Activated effector memory CD4-positive, alpha-beta T cell treated with anti-CD3 and anti-CD28 coated beads, Interleukin-2, amount 50 U/mL, for 16 hours (primary cell): ENCODE measurements at places on chromosomes 16 and 17.

DNA sequence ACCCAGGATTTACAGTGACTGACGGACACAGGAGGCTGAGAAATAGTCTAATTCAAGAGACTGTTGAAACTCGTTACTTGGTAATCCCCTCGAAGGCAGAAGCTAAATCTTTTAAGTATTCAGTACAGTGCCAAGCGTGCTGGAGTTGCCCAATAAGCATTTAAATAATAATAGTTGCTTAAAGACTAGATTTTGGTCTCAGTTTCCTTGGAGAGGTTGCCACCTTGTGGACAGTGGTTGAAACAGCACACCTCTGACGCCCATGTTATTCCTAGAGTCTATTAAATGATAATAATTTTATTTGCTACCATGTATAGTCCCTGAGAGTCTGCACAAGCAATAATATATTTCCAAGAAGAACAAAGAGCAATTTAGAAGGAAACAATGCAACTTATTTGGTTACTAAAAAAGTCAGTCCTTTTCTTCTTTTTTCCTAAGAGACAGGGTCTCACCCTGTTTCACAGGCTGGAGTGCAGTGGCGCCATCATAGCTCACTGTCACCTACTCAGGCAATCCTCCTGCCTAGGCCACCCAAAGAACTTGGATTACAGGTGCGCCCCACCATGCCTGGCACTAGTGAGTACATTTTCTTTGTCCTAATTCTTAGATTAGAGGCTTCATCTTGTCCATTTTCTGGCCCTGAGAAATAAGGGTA lies 138.0 kb upstream of the NUDT7 start:
- DNase-seq = peak; percentile 73

DNA sequence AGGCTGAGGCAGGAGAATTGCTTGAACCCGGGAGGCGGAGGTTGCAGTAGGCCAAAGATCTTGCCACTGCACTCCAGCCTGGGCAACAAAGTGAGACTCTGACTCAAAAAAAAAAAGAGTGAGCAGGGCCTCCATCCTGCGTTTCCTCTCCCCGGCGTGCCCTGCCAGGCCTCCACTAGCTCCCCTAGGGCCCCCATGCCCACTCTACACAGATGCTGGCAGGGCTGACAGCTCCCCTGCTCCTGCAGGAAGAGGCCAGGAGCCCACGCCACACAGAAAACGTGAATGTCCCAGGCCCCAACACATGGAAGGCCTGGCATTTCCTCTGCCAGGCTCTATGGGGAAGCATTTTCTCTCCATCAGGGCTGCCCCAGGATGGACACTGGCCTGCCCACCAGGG lies 109.4 kb downstream of the AMFR start:
- no peak for DNase-seq

DNA sequence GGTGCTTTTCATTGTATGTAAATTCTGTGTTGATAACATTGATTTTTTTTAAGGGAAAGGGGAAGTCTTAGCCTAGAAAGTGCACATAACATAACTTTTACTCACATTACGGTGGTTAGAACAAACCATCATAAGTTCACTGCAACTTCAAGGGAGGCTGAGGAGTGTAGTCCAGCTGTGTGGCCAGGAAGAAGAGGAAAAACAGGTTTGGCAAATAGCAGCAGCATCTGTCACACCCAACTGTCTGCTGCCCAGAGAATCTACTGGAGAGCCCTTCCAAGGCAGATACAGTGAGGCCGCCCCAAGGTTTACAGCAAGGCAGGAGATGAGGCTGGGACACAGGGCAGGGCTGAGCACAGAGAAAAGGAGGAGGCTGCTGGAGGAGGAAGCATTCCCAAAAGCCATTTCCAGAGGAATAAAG lies 60.6 kb downstream of the AIPL1 start:
- no peak for DNase-seq

DNA sequence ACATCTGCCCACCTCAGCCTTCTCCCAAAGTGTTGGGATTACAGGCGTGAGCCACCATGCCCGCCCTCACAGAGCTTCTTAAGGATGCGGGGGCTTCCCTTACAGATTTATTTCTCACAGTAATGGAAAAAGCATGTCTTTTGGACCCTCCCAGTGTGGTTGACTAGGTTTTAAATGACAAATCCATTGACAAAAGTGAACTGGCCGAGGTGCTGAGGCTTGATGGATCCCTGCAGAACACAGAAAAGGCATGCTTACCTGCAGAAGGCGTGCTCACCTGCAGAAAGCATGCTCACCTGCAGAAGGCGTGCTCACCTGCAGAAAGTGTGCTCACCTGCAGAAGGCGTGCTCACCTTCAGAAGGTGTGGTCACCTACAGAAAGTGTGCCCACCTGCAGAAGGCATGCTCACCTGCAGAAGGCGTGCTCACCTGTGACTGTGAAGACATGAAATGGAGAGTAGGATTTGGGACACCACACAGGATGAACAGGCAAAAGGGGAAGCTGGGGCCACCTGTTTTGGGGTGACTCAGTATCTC lies 15.1 kb upstream of the BBS2 start:
- no peak for DNase-seq

DNA sequence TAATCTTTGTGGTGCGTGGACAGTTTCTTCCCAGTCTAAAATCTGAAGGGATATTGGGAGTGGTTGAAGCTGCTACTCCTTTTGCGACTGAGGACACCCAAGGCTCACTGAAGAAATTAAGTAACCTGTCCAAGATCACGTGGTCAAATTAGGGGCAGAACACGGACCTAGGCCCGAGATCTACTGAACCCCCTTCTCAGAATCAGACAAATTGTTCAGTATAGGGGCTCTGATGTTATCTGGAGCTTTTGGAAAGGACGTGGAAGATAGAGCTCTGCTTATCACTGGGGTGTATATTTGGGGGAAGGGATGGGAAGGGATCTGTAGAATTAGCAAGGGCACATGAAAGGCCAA lies 857 bp downstream of the TANGO6 start:
- no peak for DNase-seq
